ENCODE measurements at places on chromosomes 7 and 10. TPM values are rescaled to one million over a fixed set of nuclear protein-coding genes. Genes with fewer than 3 reads are reported as not detected.

SPDYE11 gene
- total RNA-seq, result not detected

MRPS16 gene
- 56.4 TPM for total RNA-seq

FKBP9 gene
- total RNA-seq, result 179 TPM

GRM8 gene
- under 0.01 TPM for total RNA-seq

CYP3A5 gene
- total RNA-seq, result under 0.01 TPM

EXOSC1 gene
- total RNA-seq, result 36.1 TPM

LBX1 gene
- total RNA-seq, result not detected

CALHM2 gene
- 15.0 TPM for total RNA-seq

NOLC1 gene
- total RNA-seq, result 75.9 TPM

SRPK2 gene
- total RNA-seq, result 47.9 TPM

GRID2IP gene
- under 0.01 TPM for total RNA-seq

STEAP1B gene
- 25.3 TPM for total RNA-seq

PDCD11 gene
- total RNA-seq, result 30.2 TPM

PARP12 gene
- 17.8 TPM for total RNA-seq

MET gene
- total RNA-seq, result 67.1 TPM

GPR37 gene
- total RNA-seq, result not detected

SLC13A1 gene
- not detected for total RNA-seq

IFIT1 gene
- total RNA-seq, result 9.6 TPM

TRIM50 gene
- total RNA-seq, result not detected

RP9 gene
- 6.8 TPM for total RNA-seq

CYP26C1 gene
- total RNA-seq, result under 0.01 TPM

PSMG3 gene
- 15.8 TPM for total RNA-seq

KLLN gene
- 0.58 TPM for total RNA-seq

CC2D2B gene
- under 0.01 TPM for total RNA-seq

TUBAL3 gene
- total RNA-seq, result not detected

ZP3 gene
- 1.2 TPM for total RNA-seq

DNAJC30 gene
- total RNA-seq, result 3.6 TPM

MCM10 gene
- total RNA-seq, result 1.4 TPM

All from regular cardiac myocyte (primary cell).